ENCODE measurements at places on chromosomes 12 and 14.
A peak's percentile ranks its signal among the peaks of the same experiment; 100 is the strongest.

DNA sequence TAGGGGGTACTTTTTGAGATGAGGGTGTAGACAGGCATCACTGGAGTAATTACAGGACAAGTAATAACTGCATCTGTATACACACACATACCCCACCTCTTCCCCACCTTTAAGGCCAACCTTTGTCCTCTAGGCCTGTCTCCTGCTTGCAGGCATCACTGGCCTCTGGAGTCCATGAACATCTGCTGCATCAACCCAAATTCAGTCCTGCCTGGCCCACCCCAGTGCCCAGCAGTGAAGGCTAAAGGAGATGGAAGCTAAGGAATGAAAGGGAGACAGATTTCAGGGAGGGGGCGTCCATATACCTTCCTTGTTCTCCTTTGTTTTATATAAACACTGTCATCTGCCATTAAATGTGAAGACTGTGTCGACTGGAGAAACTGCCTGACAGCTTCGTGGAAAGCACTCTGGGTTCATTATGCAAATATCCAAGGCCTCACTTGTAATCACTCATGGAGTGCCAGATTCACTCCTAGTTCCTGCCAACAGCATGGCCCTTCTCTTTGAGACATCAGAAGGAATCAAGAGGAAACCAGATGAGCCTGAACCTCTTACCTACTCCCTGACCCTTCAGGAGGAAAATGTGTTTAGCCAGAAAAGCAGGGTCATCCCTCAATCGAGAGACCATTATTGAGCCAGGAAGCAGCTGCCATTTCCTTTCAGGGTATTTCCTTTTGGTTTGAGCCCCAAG is 64.4 kb downstream of the SERPINA3 start:
- DNase-seq = no peak

- no peak for DNase-seq
Observed at GRCh38 chr12:2432856-2433255, 361.9 kb upstream of the FKBP4 start.

DNA sequence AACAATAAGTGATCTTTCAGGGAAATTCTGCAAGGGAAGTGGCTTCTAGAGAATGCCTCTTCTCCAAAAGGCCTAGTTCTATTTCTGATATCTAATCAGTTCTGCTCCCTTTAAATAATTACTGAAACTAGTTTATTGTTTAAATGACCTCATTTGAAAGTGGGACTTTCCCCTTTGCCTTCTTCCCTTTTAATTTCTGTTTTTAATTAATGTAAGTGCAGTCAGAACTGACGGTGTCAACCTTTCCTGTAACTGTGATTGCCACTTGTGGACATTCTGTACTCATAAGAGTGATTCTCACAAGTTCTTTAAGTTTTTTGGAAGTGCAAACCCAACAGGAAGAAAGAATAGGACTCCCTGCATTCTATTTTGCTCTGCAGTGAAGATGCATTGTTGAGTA is 265.3 kb upstream of the PLEKHG7 start:
- no peak for DNase-seq

GRCh38 chr14:72057701-72058285 is 125.6 kb downstream of the RGS6 start:
- DNase-seq = no peak

DNA sequence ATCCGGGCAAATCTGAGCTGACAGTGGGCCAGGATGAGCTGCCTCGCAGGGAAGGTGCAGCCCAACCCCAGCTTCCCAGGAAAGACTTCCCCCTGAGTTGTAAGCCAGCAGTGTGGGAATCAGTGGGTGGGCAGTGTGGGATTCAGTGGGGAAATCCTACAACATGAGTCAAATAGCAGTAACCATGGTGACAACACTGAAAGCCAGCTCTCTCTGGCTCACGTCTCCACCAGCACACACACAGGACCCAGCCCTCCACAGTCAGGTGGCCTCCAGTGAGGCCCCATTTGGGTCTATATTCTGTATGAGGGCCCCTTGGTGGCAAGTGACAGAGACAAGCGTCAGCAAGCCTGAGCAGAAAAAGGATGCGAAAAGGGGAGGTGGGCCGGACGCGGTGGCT is 6.0 kb upstream of the LGALS3 start:
- DNase-seq = no peak

DNA sequence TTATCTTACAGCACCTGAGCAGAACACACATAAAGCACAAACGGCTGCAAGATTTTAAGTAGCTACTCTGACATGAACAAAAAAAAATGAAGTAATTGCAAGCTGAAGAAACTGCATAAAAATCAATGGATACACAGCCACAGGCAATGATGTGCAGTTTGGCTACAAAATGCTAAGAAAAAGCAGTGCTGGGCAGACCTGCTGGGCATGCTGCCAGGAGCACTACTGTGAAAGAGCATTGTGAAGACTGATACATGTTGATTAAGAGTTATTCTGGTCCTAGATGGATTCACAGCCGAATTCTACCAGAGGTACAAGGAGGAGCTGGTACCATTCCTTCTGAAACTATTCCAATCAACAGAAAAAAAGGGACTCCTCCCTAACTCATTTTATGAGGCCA is 20.1 kb upstream of the RTN1 start:
- no peak for DNase-seq

DNA sequence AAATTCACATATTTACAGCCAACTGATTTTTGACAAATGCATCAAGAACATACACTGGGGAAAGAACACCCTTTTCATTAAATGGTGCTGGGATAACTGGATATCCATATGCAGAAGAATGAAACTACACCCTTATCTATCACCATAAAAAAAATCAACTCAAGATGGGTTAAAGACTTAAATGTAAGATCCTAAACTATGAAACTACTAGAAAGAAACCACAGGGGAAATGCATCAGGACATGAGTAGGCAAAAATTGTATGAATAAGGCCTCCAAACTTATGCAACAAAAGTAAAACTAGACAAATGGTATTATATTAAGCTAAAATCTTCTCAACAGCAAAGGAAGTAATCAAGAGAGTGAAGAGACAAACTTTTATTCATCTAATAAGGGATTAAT is 242.6 kb downstream of the CPNE8 start:
- no peak for DNase-seq

DNA sequence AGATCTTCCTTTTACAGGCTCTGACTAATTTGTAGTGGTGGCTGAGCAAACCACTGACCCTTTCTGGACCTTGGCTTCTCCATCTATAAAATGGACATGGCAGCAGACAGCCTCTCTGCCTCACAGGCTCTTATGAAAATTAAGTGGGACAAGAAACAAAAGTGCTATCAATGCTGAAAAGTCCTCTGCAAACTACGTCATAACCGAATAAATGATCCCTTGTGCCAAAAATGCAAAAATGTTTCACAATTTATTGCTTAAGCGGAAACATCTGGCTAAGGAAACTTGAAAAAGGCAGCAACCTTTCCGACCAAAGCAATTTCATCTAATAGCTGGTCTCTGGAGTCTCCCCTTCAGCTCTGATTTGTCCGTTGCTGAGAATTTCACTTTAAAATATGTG is 108.5 kb upstream of the PLXNC1 start:
- no peak for DNase-seq

DNA sequence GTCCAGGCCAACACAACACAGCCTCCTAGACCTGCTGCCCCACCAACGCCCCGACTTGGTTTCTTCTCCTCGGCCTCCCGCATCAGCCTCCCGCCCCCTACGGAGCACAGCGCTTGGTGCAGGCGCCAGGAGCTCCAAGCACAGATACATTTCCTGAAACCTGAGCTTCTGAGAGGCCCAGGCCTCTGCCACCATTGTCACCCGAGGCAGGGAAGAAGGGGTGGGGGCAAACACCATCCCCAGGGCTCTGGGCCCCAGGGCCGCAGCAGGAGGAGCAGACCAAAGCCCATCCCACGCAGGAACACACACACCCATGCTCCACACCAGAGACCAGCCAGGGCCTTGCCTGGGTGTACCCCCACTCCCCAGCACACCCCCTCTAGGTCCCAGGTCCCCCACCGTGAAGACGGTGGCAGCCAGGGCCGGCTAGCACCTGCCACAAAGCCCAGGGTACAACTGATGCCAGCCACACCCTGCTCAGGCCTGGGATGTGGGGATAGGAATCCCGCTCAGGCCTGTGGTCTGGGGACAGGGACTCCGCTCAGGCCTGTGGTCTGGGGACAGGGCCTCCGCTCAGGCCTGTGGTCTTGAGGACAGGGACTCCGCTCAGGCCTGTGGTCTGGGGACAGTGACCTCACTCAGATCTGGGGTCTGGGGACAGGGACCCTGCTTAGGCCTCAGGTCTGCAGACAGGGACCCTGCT is 5.4 kb downstream of the JAG2 start:
- DNase-seq = no peak

DNA sequence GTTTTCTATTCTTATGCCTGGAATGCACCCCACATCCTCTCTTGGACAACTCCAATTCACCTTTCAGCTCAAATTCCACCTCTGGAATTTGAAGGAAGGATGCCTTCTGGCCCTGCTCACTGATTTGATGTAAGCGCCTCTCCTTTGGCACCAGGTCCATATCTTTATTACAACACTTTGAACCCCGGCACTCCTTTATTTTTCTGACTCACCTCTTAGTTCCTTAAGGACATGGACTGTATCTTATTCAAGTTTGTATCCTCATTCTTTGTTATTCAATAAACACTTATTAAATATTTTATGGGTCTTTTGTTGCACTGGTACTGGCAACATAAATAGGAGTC is 3.1 kb downstream of the GALC start:
- no peak for DNase-seq

- DNase-seq = peak; percentile 18
Observed at GRCh38 chr12:12349711-12350665, at the start of gene MANSC1. MANSC1 (minus strand) TSS chr12:12350242; CDS start chr12:12343314, 6,928 bp downstream.

DNA sequence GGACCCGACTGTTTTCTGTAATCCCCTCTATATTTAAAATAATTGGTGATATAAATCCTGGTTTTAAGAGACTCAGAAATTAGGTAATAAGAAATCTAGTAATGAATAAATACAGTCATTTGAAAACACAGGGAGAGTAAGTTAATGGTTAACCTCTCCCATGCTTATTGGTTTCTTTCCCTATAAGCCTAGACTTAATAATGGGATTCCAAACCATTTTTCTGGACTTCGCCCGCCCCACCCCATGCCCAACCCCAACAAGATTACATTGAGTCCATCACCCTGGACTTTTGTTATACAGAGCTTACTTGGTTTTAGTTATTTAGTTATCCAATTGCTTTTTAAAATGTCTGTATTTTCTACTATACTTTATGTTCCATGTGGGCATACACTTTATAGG is 98.7 kb downstream of the WIF1 start:
- no peak for DNase-seq

- no peak for DNase-seq
Observed at GRCh38 chr14:92846162-92846897, 52.2 kb downstream of the GOLGA5 start.

DNA sequence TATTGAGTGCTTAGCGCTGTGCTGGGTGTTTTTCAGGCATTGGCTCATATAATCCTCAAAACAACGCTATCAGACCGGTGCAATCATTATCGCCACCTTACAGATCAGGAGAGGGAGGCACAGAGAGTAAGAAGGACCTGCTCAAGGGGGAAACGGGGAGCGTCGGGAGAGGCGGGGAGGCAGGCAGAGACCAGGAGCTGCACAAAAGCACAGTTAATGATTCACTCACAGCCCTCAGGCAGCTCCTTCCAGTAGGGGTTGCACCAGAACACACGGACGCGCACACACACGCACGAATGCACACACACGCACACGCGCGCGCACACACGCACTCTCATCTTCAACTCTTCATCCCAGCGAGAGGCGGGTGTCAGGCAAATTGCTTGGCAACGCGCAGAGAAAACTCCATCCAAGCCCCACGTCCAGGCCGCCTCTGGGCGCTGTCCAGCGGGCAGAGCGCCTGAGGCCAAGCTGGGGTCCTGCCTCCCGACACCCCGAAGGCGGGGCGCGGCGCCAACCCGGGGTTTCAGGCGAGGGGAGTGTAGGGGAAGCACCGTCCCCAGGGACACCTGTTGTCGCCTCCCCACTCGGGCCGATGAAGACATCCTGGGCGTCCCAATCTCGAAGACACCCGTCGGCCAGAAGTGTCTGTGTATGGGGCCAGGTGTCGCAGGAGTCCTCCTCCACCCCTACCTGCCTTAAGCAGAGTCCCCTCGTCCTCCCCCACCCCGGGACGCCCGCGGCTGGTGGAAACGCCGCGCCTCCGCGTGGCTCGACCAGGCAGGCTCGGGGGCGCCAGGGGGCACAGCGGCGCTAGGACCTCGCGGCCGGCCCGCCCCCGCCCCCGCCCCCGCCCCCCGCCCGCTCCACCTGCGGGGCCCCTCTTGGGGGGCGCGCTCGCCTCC is 35.5 kb upstream of the STON2 start:
- DNase-seq = peak; percentile 5

DNA sequence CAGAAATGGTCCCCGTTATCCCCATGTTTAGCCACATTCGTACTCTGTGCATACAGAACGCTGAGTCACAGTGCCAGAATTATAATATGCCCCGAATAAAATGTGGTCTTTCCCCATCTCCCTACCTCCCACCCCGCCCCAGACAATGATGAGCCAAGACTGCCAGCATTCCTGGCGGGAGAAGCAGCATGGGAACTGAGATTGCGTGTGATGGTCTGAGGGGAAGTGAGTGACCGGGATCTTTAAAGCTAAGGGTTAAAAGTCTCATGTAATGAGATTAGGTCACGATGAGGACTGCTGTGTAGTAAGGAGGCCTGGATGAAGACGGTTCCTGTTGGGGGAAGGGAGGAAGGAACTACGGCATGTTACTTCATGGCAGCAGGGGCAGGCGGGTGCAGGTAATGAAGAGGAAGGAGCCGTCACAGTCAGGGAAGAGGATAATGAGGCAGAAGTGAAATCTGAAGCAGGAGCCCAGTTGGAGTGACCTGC is 243.3 kb upstream of the FKBP4 start:
- DNase-seq = no peak

DNA sequence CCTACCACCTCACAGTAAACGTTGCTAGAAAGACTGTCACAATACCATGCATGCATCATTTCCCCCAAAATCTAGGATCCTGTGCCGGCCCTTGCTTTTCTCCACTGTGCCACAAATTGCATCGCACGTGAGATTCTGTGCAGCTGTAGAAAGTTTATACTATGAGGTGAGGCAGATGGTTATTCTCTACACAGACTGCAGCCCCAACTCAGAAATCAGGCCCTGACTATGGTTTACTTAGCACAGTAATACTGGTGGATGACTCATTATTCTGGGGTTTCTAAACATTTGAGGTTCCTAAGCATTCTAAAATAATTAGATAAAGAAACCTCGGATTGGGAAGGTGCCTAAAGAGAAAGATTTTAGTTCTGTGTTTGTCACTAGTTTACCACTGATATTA is 163.8 kb upstream of the CCDC198 start:
- DNase-seq = no peak

DNA sequence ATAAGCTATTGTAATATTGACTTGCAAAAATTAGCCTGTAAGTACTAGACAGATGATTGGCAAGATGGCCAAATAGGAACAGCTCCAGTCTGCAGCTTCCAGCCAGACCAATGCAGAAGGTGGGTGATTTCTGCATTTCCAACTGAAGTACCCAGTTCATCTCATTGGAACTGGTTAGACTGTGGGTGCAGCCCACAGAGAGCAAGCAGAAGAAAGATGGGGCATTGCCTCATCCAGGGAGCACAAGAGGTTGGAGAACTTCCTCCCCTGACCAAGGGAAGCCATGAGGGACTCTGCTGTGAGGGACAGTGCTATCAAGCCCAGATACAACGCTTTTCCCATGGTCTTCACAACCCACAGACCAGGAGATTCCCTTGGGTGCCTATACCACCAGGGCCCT is 16.0 kb upstream of the SPATA7 start:
- DNase-seq = no peak

GRCh38 chr12:54207539-54208294 is 18.9 kb upstream of the SMUG1 start:
- DNase-seq = peak; percentile 82
